ENCODE measurements at places on chromosomes 7 and 10.

DNA sequence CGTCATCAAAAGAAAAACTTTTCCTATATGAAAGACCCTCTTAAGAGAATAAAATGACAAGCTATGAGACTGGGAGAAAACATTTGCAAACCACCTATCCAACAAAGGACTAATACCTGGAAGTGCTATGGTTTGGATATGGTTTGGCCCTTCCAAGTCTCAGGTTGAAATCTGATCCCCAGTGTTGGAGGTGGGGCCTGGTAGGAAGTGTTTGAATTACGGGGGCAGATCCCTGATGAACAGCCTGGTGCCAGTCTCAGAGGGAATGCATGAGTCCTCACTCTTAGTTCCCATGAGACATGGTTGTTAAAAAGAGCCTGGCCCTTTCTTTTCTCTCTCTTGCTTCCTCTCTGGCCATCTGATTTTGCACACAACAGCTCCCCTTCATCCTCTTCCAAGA lies 6.3 kb downstream of the ALDH18A1 start:
- no peak for DNase-seq

DNA sequence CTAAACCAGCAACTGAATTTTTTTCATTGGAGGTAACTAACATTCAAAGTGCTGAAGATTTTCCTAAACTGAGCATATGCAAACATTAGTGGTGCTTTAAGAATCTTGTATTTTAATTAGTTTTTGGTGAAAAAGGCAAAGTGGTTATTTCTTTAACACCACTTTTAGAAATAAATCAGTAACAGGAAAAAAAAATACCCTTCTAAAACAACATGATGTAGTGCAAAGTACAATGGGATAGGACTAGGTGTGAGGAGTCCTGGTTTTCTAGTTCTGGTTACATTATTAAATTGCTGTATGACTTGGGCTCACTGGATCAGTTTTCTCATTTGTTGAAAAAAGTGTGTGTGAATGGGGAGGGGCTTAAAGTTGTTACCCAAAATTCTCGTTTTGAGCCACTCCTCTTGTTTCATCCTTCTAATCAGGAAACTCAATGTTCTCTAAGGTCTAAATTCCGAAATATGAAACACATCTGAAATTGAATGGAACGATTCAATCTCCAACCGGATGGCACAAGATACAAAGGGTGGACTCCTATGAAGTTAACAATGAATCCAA lies 1.8 kb downstream of the WASL start:
- DNase-seq = no peak

DNA sequence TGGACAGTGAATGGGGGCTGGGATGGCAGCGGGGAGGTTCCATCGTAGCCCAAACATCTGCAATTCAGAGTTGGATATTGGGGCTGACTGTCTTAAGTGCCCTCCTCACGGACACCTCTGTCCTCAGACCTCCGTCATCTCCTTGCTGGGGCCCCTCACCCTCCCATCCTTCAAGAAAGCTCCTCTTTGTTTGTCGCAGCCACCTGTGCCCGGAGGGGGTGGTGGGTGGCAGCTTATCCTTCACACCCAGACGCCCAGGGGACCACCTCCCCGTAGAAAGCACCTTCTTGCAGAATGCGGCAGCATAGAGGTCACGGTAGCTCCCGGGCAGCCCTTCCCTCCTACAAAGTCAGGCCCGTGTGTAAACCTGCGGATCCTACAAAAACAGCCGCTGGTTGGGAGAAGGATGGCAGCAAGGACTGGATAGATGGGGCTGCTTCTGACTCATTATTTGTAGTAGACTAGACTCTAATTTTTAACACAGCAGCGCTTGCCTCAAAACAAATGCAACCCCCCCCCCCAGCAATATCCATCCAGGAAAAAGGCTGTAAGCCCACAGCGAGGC lies 1.3 kb upstream of the PTPRN2 start:
- DNase-seq = no peak

DNA sequence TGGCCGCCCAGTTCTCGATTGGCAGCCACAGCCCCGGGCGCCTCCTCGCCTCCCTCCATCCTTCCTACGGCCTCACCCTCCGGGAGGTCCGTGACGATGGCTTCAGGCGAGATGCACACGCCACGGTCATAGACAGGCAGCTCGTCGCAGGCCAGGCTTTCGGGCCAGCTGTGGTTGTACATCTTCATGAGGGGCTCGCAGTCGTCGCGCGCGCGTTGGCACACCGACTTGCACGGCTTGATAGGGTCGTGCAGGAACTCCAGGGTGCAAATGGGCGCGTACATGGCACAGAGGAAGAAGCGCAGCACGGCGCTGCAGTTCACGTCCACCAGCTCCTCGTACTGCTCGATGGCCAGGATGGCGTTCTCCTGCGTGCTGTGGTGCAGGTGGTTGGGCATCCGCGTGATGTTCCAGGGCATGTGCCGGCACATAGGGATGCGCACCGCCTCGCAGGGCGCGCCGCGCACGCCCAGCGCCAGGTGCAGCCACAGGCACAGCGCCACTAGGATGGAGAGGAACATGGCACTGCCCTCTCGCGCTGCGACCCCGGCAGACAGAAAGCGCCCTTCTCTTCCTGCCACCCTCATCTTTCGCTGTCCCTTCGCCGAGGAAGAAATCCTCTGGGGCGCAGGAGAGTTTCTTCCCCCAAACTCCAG lies 472 bp downstream of the SFRP4 start:
- DNase-seq = no peak

- no peak for DNase-seq
Observed at GRCh38 chr10:3420527-3421469, 248.2 kb upstream of the PITRM1 start.

- no peak for DNase-seq
Observed at GRCh38 chr10:56135828-56136227, 225.2 kb downstream of the ZWINT start.

DNA sequence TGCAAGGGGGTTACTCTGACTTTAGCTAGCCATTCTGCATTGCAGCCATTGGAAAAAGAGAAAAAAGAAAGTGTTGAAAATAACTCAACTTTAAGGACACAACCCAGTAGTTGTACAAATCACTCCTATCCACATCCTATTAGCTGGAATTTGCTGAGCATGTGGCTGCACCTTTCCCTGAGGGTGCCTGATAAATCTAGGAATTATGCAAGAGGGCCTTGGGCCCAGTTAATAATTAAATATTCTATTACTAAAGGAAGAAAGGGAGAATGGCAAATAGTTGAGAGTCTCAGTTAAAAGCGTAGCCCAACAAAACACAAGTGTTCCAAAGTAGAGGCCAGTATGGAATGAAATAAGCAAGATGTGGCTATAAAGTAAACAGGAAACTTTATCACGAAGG lies 200.9 kb upstream of the CNTNAP2 start:
- DNase-seq = no peak

DNA sequence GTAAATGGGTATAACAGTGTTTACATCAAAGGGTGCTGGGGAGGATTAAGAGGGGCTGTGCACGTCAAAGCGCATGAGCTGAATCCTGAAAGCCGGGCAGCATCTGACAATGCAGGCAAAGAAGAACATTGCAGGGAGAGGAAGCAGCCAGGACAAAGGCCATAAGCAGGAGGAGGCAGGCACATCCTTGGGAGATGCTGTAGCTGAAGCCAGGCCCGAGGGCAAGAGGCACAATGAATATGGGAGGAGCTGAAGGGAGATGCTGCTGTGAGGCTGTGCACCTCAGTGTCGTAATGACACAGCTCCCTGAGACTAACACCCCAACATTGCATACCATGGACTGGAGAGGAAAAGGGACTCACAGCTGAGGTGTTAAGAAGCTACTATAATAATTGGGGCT lies 129.2 kb downstream of the BTAF1 start:
- DNase-seq = no peak

DNA sequence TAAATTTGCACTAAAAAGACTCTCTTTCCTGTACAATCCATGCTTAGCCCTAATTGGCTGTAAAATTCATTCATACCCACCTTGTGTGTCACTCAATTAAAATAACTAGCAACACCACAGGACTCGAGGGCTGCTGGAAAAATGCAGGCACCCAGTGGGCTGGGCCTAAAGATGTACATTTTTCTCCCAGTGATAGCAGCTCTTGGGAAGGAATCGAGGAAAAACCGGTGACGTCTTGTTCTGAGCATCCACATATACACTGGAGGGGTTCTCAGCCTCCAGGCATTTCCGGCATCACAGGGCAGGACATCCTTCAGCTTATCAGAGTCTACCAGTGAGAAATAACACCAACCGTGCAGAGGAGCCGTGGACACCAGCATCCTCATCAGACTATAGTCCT lies 85.8 kb upstream of the PITRM1 start:
- DNase-seq = no peak

- DNase-seq = no peak
Observed at GRCh38 chr10:132048294-132048667, 17.5 kb upstream of the JAKMIP3 start.

DNA sequence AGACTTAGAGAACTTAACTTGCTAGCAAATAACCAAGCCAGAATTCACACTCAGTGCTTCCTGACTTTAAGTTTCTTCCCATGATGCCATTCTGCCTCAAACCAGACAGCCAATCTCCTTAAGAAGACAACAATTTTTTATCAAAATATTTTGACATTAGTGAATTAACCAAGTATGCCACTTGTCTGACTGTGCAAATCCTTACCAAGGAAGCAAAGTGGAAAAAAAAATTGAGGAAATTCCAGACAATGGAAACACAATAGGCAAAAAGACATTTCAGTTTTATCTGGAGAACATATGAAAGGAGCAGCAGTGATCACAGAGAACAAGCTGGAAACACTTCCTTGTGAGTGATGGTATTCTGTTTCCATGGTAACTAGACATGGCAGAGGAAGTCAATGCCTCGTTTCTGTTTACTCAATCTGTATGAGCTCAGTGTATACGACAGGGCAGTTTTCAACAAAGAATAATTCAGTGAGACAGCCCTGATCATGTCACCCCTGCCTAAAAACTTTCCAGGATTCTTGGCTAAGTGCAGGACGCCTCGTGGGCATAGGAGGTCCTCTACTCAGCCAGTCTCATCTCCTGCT lies 114.2 kb downstream of the DYNC1I1 start:
- no peak for DNase-seq

GRCh38 chr7:31494421-31494820 lies 19.5 kb upstream of the ITPRID1 start:
- no peak for DNase-seq

GRCh38 chr10:78078539-78079330 lies 45.1 kb downstream of the RPS24 start:
- no peak for DNase-seq

- DNase-seq = no peak
Observed at GRCh38 chr10:119450606-119451299, 91.8 kb downstream of the RGS10 start.

DNA sequence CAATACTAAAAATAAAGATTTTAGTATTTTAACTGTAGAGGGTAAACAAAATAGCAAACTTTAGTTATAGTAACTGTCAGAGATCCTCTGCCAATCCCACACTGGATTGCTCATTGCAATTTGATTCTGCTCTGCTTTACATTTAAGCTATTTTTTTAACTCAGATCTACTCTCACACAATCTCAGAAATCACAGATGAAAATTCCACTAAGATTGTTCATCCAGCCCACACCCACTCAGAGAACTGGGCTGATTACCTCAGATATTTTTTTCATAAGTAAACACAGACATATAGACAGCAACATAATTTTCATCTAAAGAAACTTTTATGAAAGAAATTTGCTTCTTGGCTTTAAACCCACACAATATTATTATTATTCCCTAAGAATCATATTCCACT lies 7.0 kb downstream of the OSBPL3 start:
- DNase-seq = no peak

- no peak for DNase-seq
Observed at GRCh38 chr10:72472306-72472705, 117.6 kb upstream of the DNAJB12 start.

DNA sequence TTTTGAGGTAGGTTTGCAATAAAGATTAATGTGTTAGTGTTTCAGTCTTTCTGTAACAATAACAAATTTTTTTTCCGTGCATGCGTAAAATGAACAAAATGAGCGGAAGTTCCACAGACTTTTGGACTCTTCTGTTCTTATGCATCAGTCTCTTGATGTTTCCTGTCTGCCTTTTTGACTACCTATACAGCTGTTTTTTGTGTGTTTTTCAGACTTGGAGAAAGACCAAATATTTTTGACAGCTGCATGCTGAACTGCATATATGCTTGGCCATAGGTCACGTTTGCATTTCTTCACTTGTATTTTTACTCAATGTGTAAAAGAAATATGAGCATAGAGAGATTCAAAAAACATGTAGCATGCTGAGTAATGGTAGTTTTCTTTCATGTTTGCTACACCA lies 119.3 kb downstream of the BBS9 start:
- no peak for DNase-seq

DNA sequence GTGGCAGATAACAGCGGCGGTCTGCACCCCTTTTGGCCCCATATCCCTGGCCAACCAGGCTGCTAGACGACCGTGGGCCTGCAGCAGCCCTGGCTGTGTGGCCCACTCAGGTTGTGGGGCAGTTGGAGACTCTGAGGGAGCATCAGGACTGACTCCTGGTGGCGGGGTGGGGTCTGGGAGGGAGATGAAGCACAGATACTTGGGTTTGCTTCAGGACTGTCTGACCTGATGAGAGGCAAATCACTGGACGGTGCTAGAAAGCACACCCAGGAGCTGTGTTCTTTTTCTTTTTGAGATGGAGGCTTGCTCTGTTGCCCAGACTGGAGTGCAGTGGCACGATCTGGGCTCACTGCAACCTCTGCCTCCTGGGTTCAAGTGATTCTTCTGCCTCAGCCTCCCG lies 28.2 kb downstream of the BAMBI start:
- no peak for DNase-seq

GRCh38 chr10:20372748-20373147 lies 524.4 kb downstream of the NEBL start:
- DNase-seq = no peak

DNA sequence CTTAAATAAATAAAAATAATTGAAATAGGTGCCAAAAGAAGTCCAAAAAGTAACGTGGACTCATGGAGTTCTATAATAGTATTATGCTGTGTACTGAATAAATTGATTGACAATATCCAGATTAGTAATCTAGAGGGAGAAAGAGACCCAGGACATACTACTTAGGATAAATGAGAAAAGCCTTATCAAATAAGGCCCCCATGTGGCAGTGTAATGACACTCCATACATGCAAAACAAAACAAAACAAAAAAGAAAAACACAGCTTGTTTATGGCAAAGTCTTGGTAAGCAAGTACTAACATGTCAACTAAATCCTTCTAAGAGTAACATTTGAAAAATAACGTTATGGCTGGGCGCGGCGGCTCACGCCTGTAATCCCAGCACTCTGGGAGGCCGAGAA lies 3.6 kb upstream of the RUNDC3B start:
- no peak for DNase-seq

DNA sequence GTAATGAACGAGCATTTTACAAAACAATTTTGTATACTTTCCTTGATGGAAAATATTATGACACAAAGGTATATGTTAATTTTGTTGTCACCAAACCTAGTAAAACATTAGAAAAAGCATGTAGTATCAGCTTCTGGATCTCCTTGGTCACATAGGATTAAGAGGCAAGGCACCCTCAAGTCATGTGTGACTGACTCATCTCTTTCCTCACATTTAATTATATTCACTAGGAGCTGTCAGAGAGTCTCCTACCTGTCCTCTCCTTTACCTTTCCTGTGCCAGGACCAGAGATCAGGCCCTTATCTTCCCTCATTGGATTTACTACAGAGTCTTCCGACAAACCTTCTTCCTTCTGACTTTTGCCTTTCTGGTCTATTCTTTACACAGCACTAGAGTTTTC lies 111.3 kb upstream of the RPA3 start:
- no peak for DNase-seq
